ENCODE measurements at places on chromosomes 7 and 10. TPM values are rescaled to one million over a fixed set of nuclear protein-coding genes. Genes with fewer than 3 reads are reported as not detected.

Gene CC2D2B
- 0.86 TPM for total RNA-seq

Gene WNT2
- total RNA-seq, result under 0.01 TPM

Gene GNAT3
- total RNA-seq, result not detected

Gene PLA2G12B
- total RNA-seq, result not detected

Gene SEMA3E
- 1.7 TPM for total RNA-seq

Gene CNTNAP2
- total RNA-seq, result not detected

Gene CLEC5A
- not detected for total RNA-seq

Gene CALN1
- not detected for total RNA-seq

Gene POLR2J3
- 93.7 TPM for total RNA-seq

Gene NPY4R
- not detected for total RNA-seq

Gene PCDH15
- total RNA-seq, result 0.19 TPM

Gene SFTPD
- 0.29 TPM for total RNA-seq

Gene CD36
- 4.9 TPM for total RNA-seq

Gene LRRTM3
- total RNA-seq, result not detected

Gene ADGRA1
- total RNA-seq, result not detected

Gene GARIN1A
- 1.2 TPM for total RNA-seq

Gene OR13A1
- total RNA-seq, result not detected

Gene HSPA12A
- 0.29 TPM for total RNA-seq

Gene STEAP4
- not detected for total RNA-seq

All from vein endothelial cell (primary cell).